Osteoblast (primary cell): ENCODE measurements at places on chromosomes 7 and 10. TPM values are rescaled to one million over a fixed set of nuclear protein-coding genes. Genes with fewer than 3 reads are reported as not detected.

GRCh38 chr10:32036922-32037321 lies 19.3 kb downstream of the KIF5B start:
- DNase-seq, result no peak

DNA sequence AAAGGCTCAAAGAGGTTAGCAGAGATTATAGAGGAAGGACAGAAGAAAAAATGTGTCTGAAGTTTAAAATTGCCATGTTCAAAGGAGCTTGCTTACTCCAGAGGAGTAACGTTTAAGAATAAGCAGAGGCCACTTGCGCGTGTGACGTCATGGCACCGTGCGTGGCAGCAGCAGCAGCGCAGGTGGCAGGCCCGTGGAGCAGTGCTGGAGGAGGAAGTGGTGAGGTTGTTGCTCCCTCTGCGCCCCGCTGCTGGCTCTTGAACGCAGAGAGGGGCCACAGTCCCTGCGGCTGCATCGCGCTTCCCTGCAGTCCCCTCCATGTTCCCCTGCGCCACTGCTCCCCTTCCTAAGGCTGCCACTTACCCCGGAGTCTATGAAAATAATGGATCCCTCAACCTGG lies 37.5 kb downstream of the GDI2 start:
- no peak for DNase-seq

GRCh38 chr7:145543242-145543641 lies 573.4 kb upstream of the CNTNAP2 start:
- DNase-seq, result no peak

GRCh38 chr7:39536951-39537350 lies 29.3 kb upstream of the YAE1 start:
- DNase-seq, result no peak

DNA sequence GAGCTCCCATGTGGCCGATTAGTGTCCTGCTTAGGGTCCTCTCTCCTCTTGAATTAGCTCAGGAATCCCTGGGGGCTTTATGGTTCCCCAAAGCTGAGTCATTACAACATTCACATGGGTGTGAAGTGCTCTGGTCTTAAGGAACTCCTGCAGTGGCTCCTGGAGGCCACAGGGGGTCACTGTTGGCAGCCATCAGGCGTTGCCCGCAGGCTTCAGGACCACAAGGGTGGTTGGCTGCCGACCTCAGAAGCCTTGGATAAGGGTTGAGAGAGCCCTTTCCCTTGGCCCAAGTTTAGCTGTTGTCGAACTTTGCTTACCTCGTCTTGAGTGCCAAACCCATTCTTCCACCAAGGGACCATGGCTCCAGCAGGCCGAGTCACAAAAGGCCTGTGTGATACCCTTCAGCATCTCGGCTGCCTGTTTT lies 61.7 kb downstream of the SH2D4B start:
- peak; percentile 84 for DNase-seq

GRCh38 chr10:6273351-6273750 lies 70.6 kb downstream of the PFKFB3 start:
- DNase-seq, result no peak

GRCh38 chr10:21687266-21688008 lies 153.4 kb downstream of the MLLT10 start:
- DNase-seq, result no peak

- peak; percentile 65 for DNase-seq
These were observed 7.3 kb upstream of the GRIFIN start for GRCh38 chr7:2483494-2483893.

DNA sequence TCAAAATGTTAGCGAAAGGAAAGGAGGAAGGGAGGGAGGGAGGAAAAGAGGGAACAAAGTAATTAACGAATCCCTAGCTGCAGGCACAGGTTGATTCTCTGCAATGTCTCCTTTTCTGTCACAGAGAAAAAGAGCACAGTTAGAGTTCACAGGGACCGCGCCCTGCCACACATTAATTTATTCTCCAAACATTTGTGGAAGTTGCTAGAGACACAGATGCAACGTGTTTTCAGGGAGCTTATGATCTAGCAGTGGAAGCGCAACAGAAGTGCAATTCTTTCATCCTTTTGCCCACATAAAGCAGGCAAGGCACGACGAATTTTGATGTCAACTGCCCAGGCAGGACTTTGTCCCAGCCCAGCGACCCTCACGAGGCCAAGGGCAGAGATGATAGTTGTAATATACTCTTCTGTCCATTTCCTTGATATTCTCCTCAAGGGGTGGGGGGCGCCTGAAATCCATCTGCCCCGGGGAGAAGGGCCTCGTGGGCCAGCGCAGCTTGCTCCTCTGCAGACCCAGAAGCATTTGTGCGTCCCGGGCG lies 101.7 kb upstream of the ZNF438 start:
- DNase-seq, result no peak

The ADK gene
- total RNA-seq, result 34.0 and 46.3 TPM in 2 replicates

The ARMS2 gene
- total RNA-seq, result not detected in 2 replicates
